Large intestine (tissue), 12 donors: ENCODE measurements at places on chromosomes 1 and 21. TPM values are rescaled to one million over a fixed set of nuclear protein-coding genes. Genes with fewer than 3 reads are reported as not detected.

The INKA2 gene
- 4.2 TPM for polyA plus RNA-seq

GRCh38 chr1:8197493-8198282, 120.2 kb upstream of the SLC45A1 start:
- no peak overlapping the region for H3K4me3 ChIP-seq
- no peaks in the 10 kb centered on the region for H3K27me3 ChIP-seq
- H3K27ac ChIP-seq, result no peak overlapping the region
- H3K36me3 ChIP-seq, result no peaks in the 10 kb centered on the region
- H3K4me1 ChIP-seq, result peaks cover 12% of the 10 kb centered on the region

- no peaks in the 10 kb centered on the region for H3K27me3 ChIP-seq
- H3K4me1 ChIP-seq, result no peaks in the 10 kb centered on the region
- no peak overlapping the region for H3K4me3 ChIP-seq
- no peak overlapping the region for H3K27ac ChIP-seq
Measured at GRCh38 chr1:1937061-1937460, 18.0 kb upstream of the TMEM52 start.

DNA sequence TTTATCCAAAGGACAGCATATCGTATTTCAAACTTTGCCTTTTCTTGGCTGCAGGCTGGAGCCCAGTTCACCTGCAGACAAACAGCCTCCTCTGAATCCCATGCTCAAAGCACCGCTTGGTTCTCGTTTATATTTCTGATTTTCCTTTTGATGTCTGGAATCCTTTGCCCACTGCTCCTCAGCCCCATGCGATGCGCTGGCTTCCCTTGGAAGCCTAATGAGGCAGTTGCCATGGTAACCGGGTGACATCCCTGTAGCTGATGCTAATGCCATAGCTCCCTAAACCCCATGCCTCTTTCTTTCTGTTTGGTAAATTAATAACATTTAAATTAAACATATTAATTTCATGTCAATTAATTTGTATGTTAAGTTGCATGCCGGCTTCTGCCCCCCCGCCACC, 327.1 kb downstream of the PRDM2 start:
- H3K27ac ChIP-seq, result no peak overlapping the region
- H3K27me3 ChIP-seq, result no peaks in the 10 kb centered on the region
- no peaks in the 10 kb centered on the region for H3K36me3 ChIP-seq
- DNase-seq, result no peak
- H3K4me3 ChIP-seq, result no peak overlapping the region

GRCh38 chr1:107536266-107536665, 395.4 kb downstream of the NTNG1 start:
- no peak overlapping the region for H3K4me3 ChIP-seq
- DNase-seq, result no peak
- no peaks in the 10 kb centered on the region for H3K36me3 ChIP-seq
- no peak overlapping the region for H3K27ac ChIP-seq
- H3K4me1 ChIP-seq, result no peaks in the 10 kb centered on the region

DNA sequence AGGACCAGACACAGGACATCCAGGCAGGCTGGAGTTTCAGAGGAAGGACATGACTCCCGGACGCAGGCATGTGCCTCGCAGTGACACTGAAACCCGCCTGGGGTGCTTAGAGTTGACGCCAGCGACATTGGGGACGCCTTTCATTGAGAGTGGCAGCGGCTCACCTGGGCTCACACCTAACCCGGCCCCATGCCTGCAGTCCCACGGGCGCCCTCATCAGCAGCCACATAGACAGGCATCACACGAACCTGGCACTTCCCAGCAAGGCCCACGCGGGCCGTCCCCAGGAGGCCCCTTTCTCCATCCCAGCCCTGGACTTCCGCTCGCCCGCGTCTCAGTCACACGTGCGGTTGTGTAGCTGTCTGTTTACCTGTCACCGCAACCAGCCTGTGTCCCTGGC, 17.0 kb downstream of the ITGB2 start:
- no peak for DNase-seq
- H3K4me1 ChIP-seq, result peaks cover 12% of the 10 kb centered on the region
- no peaks in the 10 kb centered on the region for H3K36me3 ChIP-seq
- H3K27ac ChIP-seq, result no peak overlapping the region

The LAMTOR2 gene
- polyA plus RNA-seq, result 64.0 TPM

GRCh38 chr1:188343914-188344313, 1515.2 kb downstream of the PLA2G4A start:
- no peak for DNase-seq
- H3K4me1 ChIP-seq, result no peaks in the 10 kb centered on the region
- no peak overlapping the region for H3K4me3 ChIP-seq
- no peak overlapping the region for H3K27ac ChIP-seq
- no peaks in the 10 kb centered on the region for H3K27me3 ChIP-seq

The SLC45A3 gene
- polyA plus RNA-seq, result 9.3 TPM

The NFYC gene
- polyA plus RNA-seq, result 66.0 TPM

DNA sequence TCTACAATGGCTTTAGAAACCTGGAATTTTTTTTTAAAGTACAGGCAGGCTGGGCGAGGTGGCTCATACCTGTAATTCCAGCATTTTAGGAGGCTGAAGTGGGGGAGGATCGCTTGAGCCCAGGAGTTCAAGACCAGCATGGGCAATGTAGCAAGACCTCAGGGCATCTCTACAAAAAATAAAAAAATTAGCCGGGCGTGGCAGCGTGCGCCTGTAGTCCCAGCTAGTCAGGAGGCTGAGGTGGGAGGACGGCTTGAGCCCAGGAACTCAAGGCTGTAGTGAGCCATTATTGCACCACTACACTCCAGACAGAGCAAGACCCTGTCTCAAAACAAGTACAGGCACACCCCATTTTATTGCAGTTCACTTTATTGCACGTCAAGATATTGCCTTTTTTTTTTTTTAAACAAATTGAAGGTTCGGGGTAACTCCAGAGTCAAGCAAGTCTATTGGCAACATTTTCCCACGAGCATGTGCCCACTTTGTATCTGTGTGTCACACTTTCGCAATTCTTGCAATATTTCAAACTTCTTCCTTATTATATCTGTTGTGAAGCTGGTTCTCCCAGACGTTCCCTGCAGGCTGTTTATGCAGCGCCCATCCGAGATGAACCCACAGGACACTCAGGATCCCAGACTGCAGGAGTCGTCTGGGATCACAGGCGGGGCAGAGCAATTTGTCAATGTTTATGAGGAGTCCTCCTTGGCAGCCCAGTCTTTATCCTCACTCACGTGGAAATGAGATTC, 4.7 kb downstream of the HES2 start:
- peaks cover 21% of the 10 kb centered on the region for H3K4me1 ChIP-seq
- peak; percentile 88 for DNase-seq
- no peaks in the 10 kb centered on the region for H3K36me3 ChIP-seq
- peaks cover 36% of the 10 kb centered on the region for H3K27me3 ChIP-seq
- H3K27ac ChIP-seq, result peak overlapping the region; percentile 60

- DNase-seq, result no peak
- no peaks in the 10 kb centered on the region for H3K27me3 ChIP-seq
- H3K4me3 ChIP-seq, result peak overlapping the region; percentile 94
- H3K4me1 ChIP-seq, result peaks cover 54% of the 10 kb centered on the region
- peaks cover 7% of the 10 kb centered on the region for H3K36me3 ChIP-seq
- peak overlapping the region; percentile 79 for H3K27ac ChIP-seq
Measured at GRCh38 chr1:155976062-155976912, 2.1 kb downstream of the ARHGEF2 start.

GRCh38 chr1:235806123-235806522, 60.6 kb downstream of the LYST start:
- no peaks in the 10 kb centered on the region for H3K27me3 ChIP-seq
- H3K27ac ChIP-seq, result no peak overlapping the region
- H3K36me3 ChIP-seq, result peaks cover 8% of the 10 kb centered on the region
- no peak for DNase-seq

DNA sequence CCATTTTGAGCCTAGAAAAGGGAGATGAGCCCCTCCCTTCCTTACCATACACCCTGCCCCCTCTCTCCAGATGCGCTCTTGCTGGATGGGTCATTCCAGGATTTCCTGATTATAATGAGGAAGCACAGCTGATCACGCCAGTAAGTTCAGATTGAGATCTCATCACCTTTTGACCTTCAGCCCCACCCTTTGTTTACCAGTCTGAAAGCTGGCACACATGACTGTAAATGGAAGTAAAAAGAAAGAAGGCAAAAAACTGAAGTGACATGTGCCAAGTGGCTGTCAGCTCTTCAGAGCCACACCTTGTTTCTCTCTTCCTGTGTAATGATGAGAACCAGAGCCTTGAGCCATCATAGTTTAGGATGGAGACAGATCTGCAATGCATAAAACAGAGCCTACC, 27.9 kb downstream of the S1PR1 start:
- H3K27me3 ChIP-seq, result no peaks in the 10 kb centered on the region
- H3K36me3 ChIP-seq, result no peaks in the 10 kb centered on the region
- no peak for DNase-seq
- H3K4me1 ChIP-seq, result peaks cover 7% of the 10 kb centered on the region
- no peak overlapping the region for H3K27ac ChIP-seq

DNA sequence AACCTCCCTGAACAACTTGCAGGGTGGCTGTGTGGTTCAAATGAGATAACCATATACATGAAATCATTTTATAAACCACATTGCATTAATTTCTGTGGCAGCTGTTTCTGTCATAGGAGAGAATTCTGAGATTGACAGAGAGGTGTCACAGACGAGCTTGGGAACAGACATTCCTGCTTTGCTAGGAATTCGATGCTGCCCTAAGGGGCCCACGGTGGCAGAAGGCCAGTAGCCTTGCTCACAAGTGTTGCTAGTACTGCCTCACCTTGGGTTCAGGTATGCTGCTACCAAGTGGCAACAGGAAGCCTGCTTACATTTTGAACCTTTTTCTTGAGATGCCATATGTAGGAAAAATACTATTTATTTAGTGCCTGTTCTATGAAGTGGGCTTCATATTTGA, 13.4 kb downstream of the KCNA10 start:
- no peaks in the 10 kb centered on the region for H3K36me3 ChIP-seq
- H3K4me3 ChIP-seq, result no peak overlapping the region
- peaks cover 2% of the 10 kb centered on the region for H3K27me3 ChIP-seq

The ESRRG gene
- 9.0 TPM for polyA plus RNA-seq

DNA sequence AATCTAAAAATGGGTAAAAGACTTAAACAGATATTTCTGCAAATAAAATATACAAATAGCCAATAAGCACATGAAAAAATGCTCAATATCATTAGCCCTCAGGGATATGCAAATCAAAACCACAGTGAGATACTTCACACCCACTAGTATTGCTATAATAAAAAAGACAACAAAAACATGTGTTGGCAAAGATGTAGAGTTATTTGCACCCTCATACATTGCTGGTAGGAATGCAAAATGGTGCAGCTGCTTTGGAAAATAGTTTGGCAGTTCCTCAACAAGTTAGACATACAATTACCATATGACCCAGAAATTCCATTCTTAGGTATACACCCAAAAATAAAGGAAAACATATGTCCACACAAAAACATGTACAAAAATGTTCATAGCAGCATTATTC, 30.2 kb downstream of the ZZZ3 start:
- H3K27ac ChIP-seq, result no peak overlapping the region
- peaks cover 6% of the 10 kb centered on the region for H3K36me3 ChIP-seq
- DNase-seq, result no peak

The ATAD3C gene
- polyA plus RNA-seq, result 1.0 TPM

- H3K4me1 ChIP-seq, result peaks cover 31% of the 10 kb centered on the region
- H3K27me3 ChIP-seq, result no peaks in the 10 kb centered on the region
- H3K36me3 ChIP-seq, result peaks cover 43% of the 10 kb centered on the region
- H3K4me3 ChIP-seq, result no peak overlapping the region
- H3K27ac ChIP-seq, result peak overlapping the region; percentile 62
Measured at GRCh38 chr1:10105484-10105883, 72.7 kb downstream of the UBE4B start.

DNA sequence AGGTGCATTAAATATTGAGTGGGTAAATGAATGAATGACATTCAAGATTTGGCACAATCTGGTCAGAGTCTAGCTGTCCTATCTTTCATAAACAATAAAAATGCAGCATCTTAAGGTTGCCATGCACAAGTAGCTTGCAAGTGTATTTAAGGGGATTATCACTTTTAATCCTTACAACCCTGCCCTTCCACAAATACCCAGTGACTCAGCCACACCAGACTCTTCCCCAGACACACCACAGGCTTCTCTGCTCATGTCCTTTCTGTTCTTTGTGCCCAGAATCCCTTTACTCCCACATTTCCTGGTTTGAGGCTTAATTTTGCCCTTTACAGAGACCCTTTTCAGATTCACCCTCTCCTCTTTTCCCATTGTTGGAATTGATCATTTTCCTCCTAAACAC, 59.8 kb downstream of the KIRREL1 start:
- H3K27ac ChIP-seq, result no peak overlapping the region
- no peaks in the 10 kb centered on the region for H3K27me3 ChIP-seq
- peaks cover 6% of the 10 kb centered on the region for H3K36me3 ChIP-seq
- H3K4me3 ChIP-seq, result no peak overlapping the region
- no peak for DNase-seq
- H3K4me1 ChIP-seq, result no peaks in the 10 kb centered on the region

DNA sequence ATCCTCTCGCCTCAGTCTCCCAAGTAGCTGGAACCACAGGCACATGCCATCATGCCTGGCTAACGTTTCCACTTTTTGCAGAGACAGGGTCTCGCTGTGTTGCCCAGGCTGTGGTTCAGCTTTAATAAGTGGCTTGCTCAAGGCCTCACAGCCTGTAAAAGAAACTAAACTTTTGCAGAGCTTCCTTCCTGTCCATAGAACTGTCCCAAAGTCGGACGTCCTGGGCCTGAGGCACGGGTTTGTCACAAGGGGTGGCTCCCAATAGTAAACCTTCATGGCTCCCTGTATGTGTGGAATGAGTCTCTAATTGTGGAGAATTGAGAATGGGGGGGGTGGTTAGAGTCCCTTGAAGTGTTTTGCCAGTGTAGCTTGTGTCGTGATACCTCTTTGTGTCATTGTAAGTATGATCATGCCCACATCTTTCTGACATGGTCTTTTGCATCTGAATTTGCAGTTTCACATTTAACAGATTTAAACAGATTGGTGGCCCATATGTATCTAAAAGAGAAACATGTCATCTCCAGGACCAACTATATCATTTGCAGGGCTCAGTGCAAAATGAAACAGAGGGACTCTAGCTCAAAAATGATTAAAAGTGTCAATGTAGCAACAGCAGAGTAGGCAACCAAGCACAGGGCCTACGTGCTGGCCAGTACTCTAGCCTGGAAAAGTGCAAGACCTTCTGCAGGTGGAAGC, 332.1 kb downstream of the KIF26B start:
- H3K36me3 ChIP-seq, result no peaks in the 10 kb centered on the region
- no peak overlapping the region for H3K27ac ChIP-seq
- no peak for DNase-seq
- H3K27me3 ChIP-seq, result no peaks in the 10 kb centered on the region

- no peaks in the 10 kb centered on the region for H3K27me3 ChIP-seq
- no peak overlapping the region for H3K27ac ChIP-seq
- DNase-seq, result no peak
- no peaks in the 10 kb centered on the region for H3K4me1 ChIP-seq
- H3K36me3 ChIP-seq, result no peaks in the 10 kb centered on the region
Measured at GRCh38 chr1:170290991-170291390, 145.2 kb downstream of the NTMT2 start.

The SLC1A7 gene
- 0.40 TPM for polyA plus RNA-seq

The KRTAP12-3 gene
- not detected for polyA plus RNA-seq

The EXTL1 gene
- polyA plus RNA-seq, result 0.82 TPM
